Activated CD4-positive, alpha-beta memory T cell treated with anti-CD3 and anti-CD28 coated beads, Interleukin-2, amount 10 ng/mL, durations not matched to agents 7 days and 5 days (primary cell): ENCODE measurements at places on chromosomes 3 and 15. TPM values are rescaled to one million over a fixed set of nuclear protein-coding genes. Genes with fewer than 3 reads are reported as not detected.

ALPK3 gene
- total RNA-seq, result 0.20 TPM

- H3K27ac ChIP-seq, result peak overlapping the region; percentile 50
- H3K4me3 ChIP-seq, result no peak overlapping the region
- H3K36me3 ChIP-seq, result peaks cover 50% of the 10 kb centered on the region
- no peak for DNase-seq
Observed at GRCh38 chr3:49378249-49378895, 20.2 kb upstream of the GPX1 start.

DNA sequence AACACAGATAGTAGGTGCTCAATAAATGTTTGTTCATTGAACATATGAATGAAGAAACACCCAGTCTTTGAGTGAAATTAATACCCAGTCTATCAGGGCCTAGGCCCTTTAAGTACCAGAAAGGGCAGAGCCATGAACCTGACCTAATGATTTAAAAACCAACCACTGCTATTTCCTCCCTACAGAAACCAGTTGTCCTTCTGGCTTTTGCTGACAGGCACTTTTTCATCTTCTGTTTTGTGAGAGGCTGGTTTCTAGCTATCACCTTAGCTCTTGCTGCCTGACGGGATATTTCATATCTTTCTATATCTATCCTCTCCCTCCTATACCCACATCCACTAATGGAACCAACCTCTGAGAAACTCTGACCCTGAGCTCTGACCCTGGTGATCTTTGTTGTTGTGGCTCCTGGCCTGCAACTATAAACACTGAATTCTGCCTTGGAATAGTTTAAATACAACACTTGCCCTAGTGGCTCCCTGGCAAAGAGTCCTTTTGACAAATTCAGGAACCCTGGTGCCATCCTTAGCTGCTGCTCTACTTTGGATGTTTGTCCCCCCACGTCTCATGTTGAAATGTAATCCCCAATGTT, 4.1 kb upstream of the AHSG start:
- H3K27me3 ChIP-seq, result peaks cover 18% of the 10 kb centered on the region
- H3K4me3 ChIP-seq, result no peak overlapping the region
- no peaks in the 10 kb centered on the region for H3K36me3 ChIP-seq
- H3K27ac ChIP-seq, result no peak overlapping the region

GRCh38 chr15:66897971-66898370, 167.4 kb upstream of the SMAD3 start:
- H3K4me3 ChIP-seq, result no peak overlapping the region
- peaks cover 2% of the 10 kb centered on the region for H3K27me3 ChIP-seq
- peaks cover 19% of the 10 kb centered on the region for H3K4me1 ChIP-seq

- no peaks in the 10 kb centered on the region for H3K4me1 ChIP-seq
- no peak overlapping the region for H3K27ac ChIP-seq
- H3K36me3 ChIP-seq, result no peaks in the 10 kb centered on the region
- H3K4me3 ChIP-seq, result no peak overlapping the region
- no peak for DNase-seq
Observed at GRCh38 chr3:64921281-64922065, 233.7 kb upstream of the ADAMTS9 start.

GRCh38 chr3:14278799-14279625, 100.4 kb downstream of the LSM3 start:
- H3K4me1 ChIP-seq, result no peaks in the 10 kb centered on the region
- H3K27ac ChIP-seq, result no peak overlapping the region
- H3K4me3 ChIP-seq, result no peak overlapping the region
- no peaks in the 10 kb centered on the region for H3K36me3 ChIP-seq

DNA sequence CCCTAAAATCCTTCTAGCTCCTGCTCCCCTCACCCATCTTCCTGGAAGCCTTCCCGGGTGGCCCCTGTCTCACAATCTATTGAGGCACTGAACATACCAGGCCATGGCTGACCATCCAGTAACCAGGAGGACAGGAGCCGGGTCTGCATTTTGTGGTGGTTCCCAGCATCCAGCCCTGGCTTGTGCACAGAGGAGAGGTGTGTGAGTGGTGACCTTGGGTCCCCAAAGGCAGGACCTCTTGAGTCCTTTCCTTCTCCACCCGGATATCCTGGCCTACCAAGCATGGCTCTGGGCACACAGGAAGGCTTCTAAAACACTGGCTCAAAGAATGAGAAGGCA, 7.8 kb downstream of the CSK start:
- peaks cover 80% of the 10 kb centered on the region for H3K4me1 ChIP-seq
- no peaks in the 10 kb centered on the region for H3K27me3 ChIP-seq
- H3K36me3 ChIP-seq, result peaks cover 69% of the 10 kb centered on the region
- DNase-seq, result no peak
- peak overlapping the region; percentile 97 for H3K27ac ChIP-seq

OR5K2 gene
- not detected for total RNA-seq

- no peaks in the 10 kb centered on the region for H3K36me3 ChIP-seq
- H3K27me3 ChIP-seq, result no peaks in the 10 kb centered on the region
- no peak overlapping the region for H3K4me3 ChIP-seq
- H3K4me1 ChIP-seq, result peaks cover 23% of the 10 kb centered on the region
- DNase-seq, result no peak
Observed at GRCh38 chr3:133472242-133472641, 72.4 kb downstream of the BFSP2 start.

DNA sequence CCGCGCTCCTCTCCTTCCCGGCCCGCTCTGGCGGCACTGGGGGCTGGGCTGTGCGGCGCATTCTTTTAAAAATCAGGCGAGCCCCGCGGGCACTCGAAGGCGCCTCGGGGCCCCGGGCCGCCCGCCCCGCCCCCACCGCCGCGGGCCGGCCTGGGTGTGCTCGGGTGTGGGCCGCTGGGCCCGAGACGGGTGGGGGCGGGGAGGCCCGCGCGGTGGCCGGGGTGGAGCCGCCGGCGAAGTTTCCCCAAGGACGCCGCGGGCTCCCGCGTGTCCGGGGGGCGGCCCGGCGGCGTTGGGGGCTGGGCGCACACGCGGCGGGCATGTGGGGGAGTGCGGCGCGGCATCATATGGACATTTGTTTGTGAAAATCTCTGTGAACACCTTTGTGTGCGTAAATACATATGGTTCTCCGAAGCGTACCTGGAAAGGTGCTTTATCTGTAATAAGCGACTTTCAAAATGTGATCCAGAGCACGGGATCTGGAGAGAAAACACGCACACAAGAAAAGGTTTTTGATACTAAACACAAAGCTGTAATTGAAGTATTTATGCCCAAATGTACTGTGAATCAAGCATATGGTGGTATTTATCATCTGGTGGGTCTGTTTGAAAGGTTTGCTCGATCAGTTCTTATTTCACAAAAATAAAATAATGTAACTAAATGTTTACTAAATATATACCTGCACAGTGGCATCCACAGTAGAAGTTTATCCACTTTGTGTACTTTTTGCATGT, 612 bp upstream of the TBL1XR1 start:
- peaks cover 33% of the 10 kb centered on the region for H3K36me3 ChIP-seq
- H3K27me3 ChIP-seq, result no peaks in the 10 kb centered on the region
- peak overlapping the region; percentile 92 for H3K27ac ChIP-seq
- H3K4me1 ChIP-seq, result peaks cover 64% of the 10 kb centered on the region
- H3K4me3 ChIP-seq, result peak overlapping the region; percentile 69

DNA sequence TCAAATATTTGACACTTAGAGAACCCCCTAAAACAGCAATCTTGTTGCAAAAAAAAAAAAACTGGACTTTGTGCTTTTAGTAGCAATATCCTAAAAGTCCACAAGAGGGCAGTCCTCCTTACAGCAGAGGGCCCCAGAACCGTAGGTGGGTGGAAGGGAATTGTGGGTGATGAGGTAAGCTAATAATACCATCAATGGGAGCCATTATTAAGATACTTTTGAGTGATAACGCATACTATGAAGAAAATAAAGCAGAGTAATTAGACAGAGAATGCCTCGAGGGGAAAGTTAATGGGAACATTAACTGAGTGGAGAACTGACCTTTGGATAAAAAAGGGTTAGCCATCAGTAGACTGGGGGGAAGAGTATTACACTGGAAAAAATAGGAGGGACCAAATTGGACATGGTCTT, 229.9 kb downstream of the THRB start:
- H3K27ac ChIP-seq, result no peak overlapping the region
- no peak for DNase-seq
- H3K4me3 ChIP-seq, result no peak overlapping the region
- H3K27me3 ChIP-seq, result peaks cover 11% of the 10 kb centered on the region
- no peaks in the 10 kb centered on the region for H3K4me1 ChIP-seq

PCOLCE2 gene
- not detected for total RNA-seq

GRCh38 chr3:110656394-110657025, 415.1 kb upstream of the NECTIN3 start:
- no peaks in the 10 kb centered on the region for H3K4me1 ChIP-seq
- DNase-seq, result no peak
- no peaks in the 10 kb centered on the region for H3K36me3 ChIP-seq
- H3K27ac ChIP-seq, result no peak overlapping the region
- H3K4me3 ChIP-seq, result no peak overlapping the region

DNA sequence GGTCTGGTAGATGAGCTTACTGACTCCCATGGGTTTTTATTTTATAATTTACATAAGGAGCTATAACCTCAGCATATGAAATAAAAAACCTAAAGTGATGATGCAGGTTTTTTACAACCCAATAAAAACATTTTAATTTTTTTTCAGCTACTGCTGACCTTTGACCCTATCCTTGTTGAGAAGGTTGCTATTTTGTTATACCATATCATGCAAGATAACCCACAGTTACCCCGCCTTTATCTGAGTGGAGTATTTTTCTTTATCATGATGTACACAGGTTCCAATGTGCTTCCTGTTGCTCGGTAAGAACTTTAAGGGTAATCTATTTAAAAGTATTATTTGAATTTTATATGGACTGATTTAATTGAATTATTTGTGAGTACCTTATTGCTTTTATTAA, 70.8 kb downstream of the DNAJC13 start:
- peaks cover 27% of the 10 kb centered on the region for H3K36me3 ChIP-seq
- no peak for DNase-seq
- H3K4me3 ChIP-seq, result no peak overlapping the region
- H3K27me3 ChIP-seq, result no peaks in the 10 kb centered on the region
- H3K4me1 ChIP-seq, result peaks cover 7% of the 10 kb centered on the region

SPSB4 gene
- total RNA-seq, result not detected

- peak overlapping the region; percentile 97 for H3K4me3 ChIP-seq
- no peaks in the 10 kb centered on the region for H3K27me3 ChIP-seq
- peaks cover 39% of the 10 kb centered on the region for H3K4me1 ChIP-seq
Observed at GRCh38 chr3:18446149-18446825, 21.1 kb upstream of the SATB1 start.

- peaks cover 10% of the 10 kb centered on the region for H3K36me3 ChIP-seq
- peaks cover 55% of the 10 kb centered on the region for H3K27me3 ChIP-seq
- H3K27ac ChIP-seq, result no peak overlapping the region
- H3K4me3 ChIP-seq, result peak overlapping the region; percentile 80
- H3K4me1 ChIP-seq, result peaks cover 26% of the 10 kb centered on the region
- DNase-seq, result peak; percentile 33
Observed at GRCh38 chr15:98649472-98650416, 1.4 kb downstream of the IGF1R start.

IL17RB gene
- 60.7 TPM for total RNA-seq

DNA sequence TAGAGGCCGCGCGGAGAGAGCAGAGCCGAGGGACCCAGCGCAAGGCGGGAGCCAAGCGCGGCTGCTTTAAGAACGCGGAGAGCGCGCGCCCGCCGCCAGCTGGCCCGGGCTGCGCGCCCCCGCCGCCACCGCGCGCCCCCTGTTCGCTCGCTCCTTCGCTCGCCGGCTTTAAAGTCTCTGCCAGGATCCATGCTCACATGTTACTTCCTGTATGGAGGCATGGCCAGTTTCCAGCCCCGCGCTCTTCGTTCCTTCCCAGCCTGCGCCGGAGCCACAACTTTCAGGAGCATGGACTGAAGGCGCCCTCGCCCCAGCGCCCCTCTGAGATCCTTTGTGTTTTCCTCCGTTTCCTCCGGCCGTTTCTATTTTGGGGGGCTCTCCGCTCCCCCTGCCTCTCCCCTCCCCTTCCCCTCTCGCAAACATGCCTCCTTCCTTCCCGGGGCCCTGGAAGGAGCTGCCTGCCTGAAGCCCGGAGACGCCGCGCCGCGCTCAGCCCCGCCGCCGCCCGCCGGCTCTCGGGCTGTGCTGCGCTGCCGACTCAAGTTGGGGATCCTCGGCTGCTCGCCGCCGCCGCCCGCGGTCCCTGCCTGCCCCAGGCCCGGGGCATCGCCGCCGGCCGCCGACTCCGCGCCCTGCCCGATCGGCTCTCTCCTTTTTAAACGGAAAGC, at the start of gene PTPRG:
Gene PTPRG, plus strand, starts transcription at position 198 of the 668 bp plus-strand sequence. CDS start 717 bp downstream, outside the sequence.
- peak; percentile 20 for DNase-seq
- H3K36me3 ChIP-seq, result peaks cover 3% of the 10 kb centered on the region
- peaks cover 54% of the 10 kb centered on the region for H3K27me3 ChIP-seq
- H3K4me3 ChIP-seq, result peak within 1 kb of the TSS; percentile 70
- peaks cover 12% of the 10 kb centered on the region for H3K4me1 ChIP-seq

GHRL gene
- total RNA-seq, result 0.91 TPM

PTPRG gene
- 0.15 TPM for total RNA-seq

ALG1L2 gene
- total RNA-seq, result not detected

- peaks cover 2% of the 10 kb centered on the region for H3K36me3 ChIP-seq
- peaks cover 13% of the 10 kb centered on the region for H3K27me3 ChIP-seq
- no peak overlapping the region for H3K27ac ChIP-seq
- H3K4me1 ChIP-seq, result peaks cover 19% of the 10 kb centered on the region
- no peak for DNase-seq
Observed at GRCh38 chr15:48176112-48176511, 2.0 kb downstream of the MYEF2 start.

DNA sequence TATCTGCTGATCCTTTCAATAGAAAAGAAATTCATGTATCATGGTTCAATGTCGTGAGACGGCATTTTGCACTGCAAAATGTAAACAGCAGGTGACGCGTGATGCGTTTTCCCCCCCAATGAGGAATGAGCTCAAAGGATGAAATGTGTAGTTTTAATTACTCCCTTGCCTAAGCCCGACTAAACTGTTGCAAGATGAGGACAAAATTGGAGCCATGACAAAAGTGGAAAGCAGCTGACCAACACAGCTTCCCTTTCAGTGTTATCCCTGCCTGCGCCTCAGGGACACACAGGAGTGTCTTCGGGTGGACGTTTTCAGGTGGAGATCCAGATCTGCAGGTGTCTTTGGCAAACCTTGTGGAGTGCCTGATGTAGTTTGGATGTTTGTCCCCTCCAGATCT, 92.0 kb downstream of the GABRG3 start:
- DNase-seq, result no peak
- H3K4me3 ChIP-seq, result no peak overlapping the region
- H3K4me1 ChIP-seq, result no peaks in the 10 kb centered on the region
- no peaks in the 10 kb centered on the region for H3K27me3 ChIP-seq
- no peak overlapping the region for H3K27ac ChIP-seq

FBXO40 gene
- not detected for total RNA-seq

DNA sequence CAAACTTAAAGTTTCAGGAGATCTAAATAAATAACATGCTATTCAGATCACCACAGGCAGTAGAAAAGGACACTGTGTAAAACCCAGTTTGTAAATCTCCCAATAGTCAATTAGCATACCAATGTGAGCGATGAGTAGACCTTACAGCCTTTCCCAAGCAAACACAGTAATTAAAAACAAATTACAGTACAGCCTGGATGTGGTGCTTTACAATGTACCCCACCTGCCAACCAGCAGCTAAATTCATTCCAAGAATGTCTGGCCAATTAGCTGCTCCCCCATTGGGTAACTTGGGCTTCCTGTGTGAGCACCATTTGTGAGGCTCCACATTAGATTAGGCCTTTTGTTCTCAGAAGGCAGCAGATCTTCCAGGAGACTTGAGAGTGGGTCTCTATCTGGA, 635.0 kb downstream of the TBL1XR1 start:
- DNase-seq, result no peak
- no peaks in the 10 kb centered on the region for H3K36me3 ChIP-seq
- no peaks in the 10 kb centered on the region for H3K4me1 ChIP-seq
- H3K4me3 ChIP-seq, result no peak overlapping the region
- no peak overlapping the region for H3K27ac ChIP-seq
- H3K27me3 ChIP-seq, result no peaks in the 10 kb centered on the region

- peaks cover 35% of the 10 kb centered on the region for H3K4me1 ChIP-seq
- peaks cover 17% of the 10 kb centered on the region for H3K36me3 ChIP-seq
- H3K27ac ChIP-seq, result no peak overlapping the region
Observed at GRCh38 chr3:12979151-12979946, 93.9 kb downstream of the IQSEC1 start.

GRCh38 chr15:58474741-58475323, 43.0 kb downstream of the LIPC start:
- no peak for DNase-seq
- peaks cover 69% of the 10 kb centered on the region for H3K4me1 ChIP-seq
- peaks cover 7% of the 10 kb centered on the region for H3K36me3 ChIP-seq

ATP13A5 gene
- not detected for total RNA-seq
